Kidney (tissue), 22 donors: ENCODE measurements at places on chromosomes 3 and 15. TPM values are rescaled to one million over a fixed set of nuclear protein-coding genes. Genes with fewer than 3 reads are reported as not detected.

DNA sequence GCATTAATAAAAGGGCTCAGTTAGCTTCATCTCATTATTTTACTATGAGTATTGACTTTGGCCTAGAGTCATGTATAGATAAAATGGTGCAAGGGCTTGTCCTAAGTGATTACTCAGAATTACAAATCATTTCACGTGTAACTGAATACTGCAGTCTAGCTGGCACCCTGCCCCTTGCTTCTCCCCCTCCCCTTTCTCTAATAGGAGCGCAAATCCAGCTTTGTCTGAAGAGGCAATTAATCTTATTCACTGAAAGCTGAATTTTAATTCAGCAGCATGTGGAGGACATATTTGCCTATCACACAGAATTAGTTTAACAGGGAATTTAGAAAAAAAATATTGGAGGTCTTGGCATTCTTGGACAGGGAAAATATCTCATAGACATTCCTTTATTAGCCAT, 412.1 kb upstream of the DPH6 start:
- no peak for DNase-seq

- DNase-seq, result no peak
Measured at GRCh38 chr3:43081796-43082195, 24.1 kb downstream of the POMGNT2 start.

DNA sequence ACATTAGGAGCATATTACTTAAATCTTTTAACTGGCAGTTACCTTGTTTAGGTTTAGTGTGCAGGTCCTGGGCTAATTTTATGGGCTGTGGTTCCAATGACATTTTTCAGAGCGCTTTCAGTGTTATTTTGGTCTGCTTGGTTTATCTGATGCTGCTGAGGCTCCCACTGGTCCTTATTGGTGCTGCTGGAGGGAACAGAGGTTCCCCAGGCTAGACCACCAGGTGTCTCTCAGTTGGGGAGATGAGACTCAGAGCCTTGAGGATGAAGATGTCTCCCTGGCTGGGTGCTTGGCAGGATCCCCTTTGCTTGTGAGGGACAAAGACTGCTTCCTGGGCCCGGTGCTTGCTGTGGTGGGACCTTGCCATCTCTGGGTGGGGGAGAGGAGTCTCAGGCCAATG, 28.3 kb upstream of the TASOR start:
- DNase-seq, result no peak

- no peak for DNase-seq
Measured at GRCh38 chr15:54428596-54428995, 450.4 kb downstream of the UNC13C start.

DNA sequence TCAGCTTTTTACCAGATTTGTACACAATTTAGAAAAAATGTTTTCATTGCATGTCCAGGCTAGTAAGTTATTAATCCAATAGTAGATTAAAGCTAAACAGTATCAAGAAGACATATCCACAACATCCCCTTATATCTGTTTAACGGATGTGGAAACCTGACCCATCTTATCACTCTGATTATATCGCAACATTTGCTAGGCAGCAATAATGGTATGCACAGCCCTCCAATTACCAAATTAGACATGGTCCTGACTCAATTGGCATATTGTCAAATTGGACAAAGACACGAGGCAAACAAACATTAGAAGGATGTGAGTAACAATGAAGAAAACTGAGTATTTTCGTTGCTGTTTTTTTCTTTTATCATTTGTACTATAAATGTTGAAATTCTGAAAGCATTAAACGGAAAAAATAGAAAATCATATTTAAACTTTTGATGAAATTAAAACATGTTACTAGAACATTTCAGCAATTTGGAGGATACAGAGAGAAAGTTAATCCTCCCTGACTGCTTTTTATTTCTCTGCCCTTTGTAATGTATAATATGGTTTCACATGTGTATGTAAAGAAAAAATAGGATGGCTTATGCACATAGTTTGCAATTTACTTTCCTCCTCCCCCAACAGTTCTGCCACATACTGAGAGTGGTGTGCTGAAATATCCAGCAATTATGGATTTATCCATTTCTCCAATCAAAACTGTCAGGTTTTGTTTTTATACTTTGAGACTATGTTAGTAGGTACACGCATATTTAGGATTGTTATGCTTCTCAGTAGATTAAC, 633.7 kb downstream of the ZIC1 start:
- no peak for DNase-seq

DNA sequence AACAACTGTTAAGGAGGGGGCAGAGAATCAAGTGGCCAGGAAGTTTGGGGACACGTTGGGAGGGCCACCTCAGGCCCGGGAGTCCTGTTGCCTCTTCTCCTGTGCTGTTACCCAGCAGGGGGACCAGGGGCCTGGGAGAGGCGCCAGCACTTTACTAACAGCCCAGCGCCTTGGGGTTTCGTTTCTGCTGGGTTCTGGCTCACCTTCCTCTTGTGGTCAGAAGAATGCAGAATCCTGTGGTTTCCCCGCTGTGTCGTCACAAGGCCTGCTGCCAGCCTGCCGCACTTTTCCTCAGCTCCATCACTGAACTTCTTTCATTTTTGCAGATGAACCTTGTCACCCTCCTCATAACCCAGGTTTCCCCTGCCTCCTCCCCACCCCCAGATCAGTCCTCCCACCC, 67.7 kb downstream of the SLC30A4 start:
- DNase-seq, result no peak

DNA sequence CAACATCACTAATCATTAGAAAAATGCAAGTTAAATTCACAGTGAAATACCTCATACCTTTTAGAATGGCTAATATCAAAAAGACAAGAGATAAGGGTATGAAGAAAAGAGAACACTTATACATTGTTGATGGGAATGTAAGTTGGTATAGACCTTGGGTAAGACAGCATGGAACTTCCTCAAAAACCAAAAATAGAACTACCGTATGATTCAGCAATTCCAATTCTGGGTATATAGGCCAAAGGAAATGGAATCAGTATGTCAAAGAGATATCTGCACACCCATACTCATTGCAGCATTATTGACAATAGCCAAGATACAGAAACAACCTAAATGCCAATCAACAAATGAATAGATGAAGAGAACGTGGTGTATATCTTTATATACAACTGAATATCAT, 166.8 kb upstream of the LRRN1 start:
- no peak for DNase-seq

DNA sequence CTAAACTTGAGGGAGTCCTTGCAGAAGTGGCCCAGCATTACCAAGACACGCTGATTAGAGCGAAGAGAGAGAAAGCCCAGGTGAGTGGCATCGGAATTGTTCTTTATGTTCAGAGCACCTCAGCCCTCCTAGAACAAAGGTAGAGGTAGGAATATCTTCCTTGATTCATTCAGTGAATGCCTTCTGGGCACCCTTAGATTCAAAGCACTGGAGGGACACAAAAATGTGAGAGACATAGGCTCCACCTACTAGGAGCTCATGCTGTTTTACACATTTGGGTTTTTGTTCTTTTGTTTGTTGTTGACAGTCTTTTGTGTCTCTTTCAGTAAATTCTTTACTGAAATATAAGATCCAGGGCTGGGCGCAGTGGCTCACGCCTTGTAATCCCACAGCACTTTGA, 68.2 kb downstream of the IQGAP1 start:
- DNase-seq, result no peak

DNA sequence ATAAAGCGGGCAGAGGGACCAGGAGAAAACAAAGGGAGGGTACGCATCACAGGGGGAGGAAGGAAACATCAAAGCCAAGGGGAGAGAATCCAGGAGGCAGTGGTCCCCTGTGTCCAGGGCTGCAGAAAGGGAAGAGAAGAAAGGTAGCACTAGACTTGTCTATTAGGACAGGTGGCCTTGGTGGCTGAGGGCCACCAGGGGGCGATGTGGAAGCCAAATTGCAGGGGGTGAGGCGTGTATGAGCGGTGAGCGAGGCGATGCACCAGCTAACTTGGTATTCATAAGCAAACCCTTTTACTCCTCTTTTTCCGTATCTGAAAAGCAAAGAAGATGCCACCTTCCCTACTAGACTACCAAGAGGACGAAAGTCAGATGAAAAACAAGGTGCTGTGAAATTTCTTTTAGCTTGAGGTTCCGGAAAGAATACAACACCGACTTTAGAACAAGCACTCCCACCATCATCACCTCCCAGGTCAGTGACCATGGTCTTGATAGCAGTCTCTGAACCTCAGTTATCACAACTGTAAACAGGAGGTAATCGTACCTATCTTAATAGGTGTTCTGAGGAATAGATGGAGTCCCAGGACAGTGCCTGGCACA, 654.4 kb upstream of the ADAMTS9 start:
- DNase-seq, result no peak

DNA sequence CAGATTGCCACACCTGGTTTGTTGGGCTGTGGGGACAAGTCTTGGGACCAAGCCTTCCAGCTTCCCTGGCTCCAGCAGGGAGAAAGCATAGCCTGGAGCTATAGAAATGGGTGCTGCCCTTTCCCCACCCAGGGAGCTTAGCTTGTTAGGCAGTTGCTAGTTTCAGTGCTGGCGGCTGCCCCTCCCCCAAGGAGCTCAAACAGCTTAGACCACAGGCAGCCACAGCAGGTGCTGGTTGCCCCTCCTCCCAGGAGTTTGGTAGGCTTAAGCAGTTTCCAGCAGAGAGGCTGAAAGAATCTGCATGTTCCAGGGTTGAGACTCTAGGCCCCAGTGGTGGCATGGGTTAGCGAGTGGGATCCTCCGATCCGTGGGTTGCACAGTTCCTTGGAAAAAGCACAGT, 889.7 kb downstream of the IGSF11 start:
- DNase-seq, result no peak

STRIT1 gene
- total RNA-seq, result not detected

AVEN gene
- 7.1 TPM for total RNA-seq

ITIH3 gene
- total RNA-seq, result 2.3 TPM

C3orf49 gene
- total RNA-seq, result not detected

TMEM40 gene
- not detected for total RNA-seq

CCDC71 gene
- 27.6 TPM for total RNA-seq

SLC24A5 gene
- total RNA-seq, result not detected

ADAMTS17 gene
- 2.2 TPM for total RNA-seq

HAPLN3 gene
- 11.2 TPM for total RNA-seq

APH1B gene
- total RNA-seq, result 22.4 TPM

QARS1 gene
- 231 TPM for total RNA-seq

ROPN1B gene
- not detected for total RNA-seq
